Activated CD8-positive, alpha-beta T cell treated with anti-CD3 and anti-CD28 coated beads for 36 hours (primary cell): ENCODE measurements at places on chromosomes 4 and X. TPM values are rescaled to one million over a fixed set of nuclear protein-coding genes. Genes with fewer than 3 reads are reported as not detected.

GRCh38 chr4:143346206-143346605 lies 9.5 kb downstream of the GAB1 start:
- no peak overlapping the region for H3K4me3 ChIP-seq
- H3K27me3 ChIP-seq: peaks cover 8% of the 10 kb centered on the region
- H3K27ac ChIP-seq: no peak overlapping the region
- no peak for DNase-seq

RBM47 gene
- 0.13 TPM for total RNA-seq

DNA sequence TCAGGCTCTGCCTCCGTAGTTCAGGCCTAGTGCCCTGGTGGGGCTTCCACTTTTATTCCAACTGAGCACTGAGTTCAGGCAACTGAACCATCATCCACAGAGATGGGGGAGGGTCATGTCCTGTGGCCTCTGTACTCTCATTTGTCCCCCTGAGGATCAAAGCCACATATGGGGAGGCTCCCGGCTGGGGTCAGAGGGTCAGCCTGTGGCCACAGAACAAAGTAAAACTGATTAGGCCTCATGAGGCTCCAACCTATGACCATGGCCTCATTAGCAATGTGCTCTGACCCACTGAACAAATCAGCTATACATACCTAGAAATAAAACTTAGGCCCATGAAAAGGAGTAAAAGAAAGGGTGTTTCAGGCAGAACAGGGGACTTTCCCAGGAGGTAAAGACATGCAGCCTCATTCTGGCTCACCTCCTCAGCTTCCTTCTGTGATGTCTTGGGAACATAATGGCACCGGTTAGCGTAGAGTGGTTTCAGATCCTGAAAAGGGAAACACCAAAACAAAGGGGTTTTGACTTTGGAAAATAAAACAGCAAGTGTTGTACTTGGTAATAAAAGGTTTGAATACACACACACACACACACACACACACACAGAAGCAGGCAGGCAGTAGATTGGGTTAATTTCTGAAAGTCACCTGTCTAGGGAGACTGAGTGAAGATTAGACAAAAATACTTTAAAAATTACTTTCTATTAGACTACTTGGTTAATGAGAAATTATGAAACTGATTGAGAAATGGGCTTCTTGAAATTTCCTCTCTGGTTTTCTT lies 24.3 kb downstream of the TMEM255A start:
- DNase-seq: no peak
- peaks cover 2% of the 10 kb centered on the region for H3K27me3 ChIP-seq
- no peak overlapping the region for H3K4me3 ChIP-seq

HGFAC gene
- total RNA-seq: not detected

IL21 gene
- total RNA-seq: 0.52 TPM
